T-helper 17 cell (primary cell): ENCODE measurements at places on chromosomes 5 and 9.

GRCh38 chr5:5069851-5070250, 70.3 kb upstream of the ADAMTS16 start:
- H3K4me3 ChIP-seq, result no peak overlapping the region
- no peaks in the 10 kb centered on the region for H3K4me1 ChIP-seq
- DNase-seq, result no peak
- no peak overlapping the region for H3K27ac ChIP-seq
- H3K27me3 ChIP-seq, result no peaks in the 10 kb centered on the region

GRCh38 chr9:80231318-80232236, 659.8 kb downstream of the TLE4 start:
- no peak overlapping the region for H3K27ac ChIP-seq
- no peak overlapping the region for H3K4me3 ChIP-seq
- no peaks in the 10 kb centered on the region for H3K4me1 ChIP-seq
- DNase-seq, result no peak

- peaks cover 34% of the 10 kb centered on the region for H3K27me3 ChIP-seq
- no peaks in the 10 kb centered on the region for H3K36me3 ChIP-seq
- H3K4me1 ChIP-seq, result no peaks in the 10 kb centered on the region
- H3K4me3 ChIP-seq, result no peak overlapping the region
- no peak overlapping the region for H3K27ac ChIP-seq
Observed at GRCh38 chr5:33824516-33825195, 67.1 kb downstream of the ADAMTS12 start.

GRCh38 chr9:30140407-30140806, 2244.0 kb upstream of the ACO1 start:
- DNase-seq, result no peak
- no peaks in the 10 kb centered on the region for H3K4me1 ChIP-seq
- H3K27me3 ChIP-seq, result no peaks in the 10 kb centered on the region
